SHP77 treated with DMSO at 0.1 percent for 48 hours (cell line): ENCODE measurements at places on chromosomes 16 and 17.

DNA sequence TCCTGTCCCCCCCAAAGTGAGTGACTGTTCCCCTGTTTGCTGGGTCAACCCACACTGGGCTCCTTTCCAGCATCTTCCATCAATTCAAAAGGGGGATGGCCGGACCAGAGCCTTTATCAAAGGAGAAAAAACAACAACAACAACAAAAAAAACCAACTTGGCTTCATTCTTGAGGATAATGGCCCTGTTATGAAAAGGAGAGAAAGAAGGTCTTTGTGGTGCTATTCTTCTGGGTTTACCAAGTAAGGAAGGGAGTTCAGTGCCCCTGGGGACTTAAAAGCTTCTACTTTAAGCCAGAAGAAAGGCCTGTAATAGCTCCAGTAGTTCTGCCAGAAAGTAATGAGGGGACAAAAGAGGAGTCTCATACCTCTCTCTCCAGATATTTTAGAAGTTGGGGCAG is 71.5 kb downstream of the RGS9 start:
- no peak for DNase-seq

- DNase-seq = no peak
These were observed 224.9 kb downstream of the PRKCA start for GRCh38 chr17:66527335-66527734.

DNA sequence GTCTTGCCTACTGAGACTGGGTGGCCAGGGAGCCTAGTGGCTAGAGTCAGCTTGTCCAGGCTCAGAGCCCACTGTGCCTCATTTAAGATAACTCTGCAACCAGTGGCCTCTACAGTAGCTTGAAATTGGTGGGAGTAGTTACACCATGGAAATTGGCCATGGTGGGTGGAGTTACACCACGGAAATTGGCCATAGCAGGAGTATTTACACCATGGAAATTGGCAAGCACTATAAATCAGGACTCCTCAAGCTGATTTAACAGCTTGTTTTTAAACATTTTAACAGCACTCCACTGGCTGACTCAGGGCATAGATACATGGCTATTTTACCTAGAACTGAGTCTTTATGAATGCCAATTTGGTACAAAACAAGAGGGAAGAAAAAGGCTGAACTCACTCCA is 27.7 kb upstream of the AKTIP start:
- DNase-seq = no peak

GRCh38 chr17:21285164-21286065 is 904 bp downstream of the MAP2K3 start:
- no peak for DNase-seq

- DNase-seq = no peak
These were observed 3.6 kb downstream of the ZNF267 start for GRCh38 chr16:31876951-31877828.

DNA sequence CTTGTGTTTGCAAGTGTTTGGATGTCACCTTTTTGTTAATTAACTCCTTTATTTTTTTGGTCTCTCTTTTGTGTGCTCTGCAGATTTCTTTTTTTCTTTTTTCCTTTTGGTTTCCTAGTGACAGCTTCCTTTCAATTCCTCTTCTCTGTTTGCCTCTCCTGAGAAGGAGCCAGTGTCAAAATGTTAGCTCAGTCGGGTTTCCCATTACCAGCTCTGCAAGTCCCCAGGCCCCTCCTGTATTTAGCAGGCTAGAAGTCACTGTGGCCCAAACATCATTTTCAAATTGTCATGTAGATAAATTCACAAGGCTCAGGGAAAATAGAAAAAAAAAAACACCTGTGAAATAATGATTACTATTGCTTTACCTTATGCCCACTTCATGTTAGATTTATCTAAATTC is 1621.6 kb downstream of the CDH8 start:
- no peak for DNase-seq

GRCh38 chr16:21265104-21265837 is 12.8 kb downstream of the CRYM start:
- DNase-seq = no peak

- no peak for DNase-seq
These were observed 143.7 kb downstream of the PMP22 start for GRCh38 chr17:15121426-15121825.

DNA sequence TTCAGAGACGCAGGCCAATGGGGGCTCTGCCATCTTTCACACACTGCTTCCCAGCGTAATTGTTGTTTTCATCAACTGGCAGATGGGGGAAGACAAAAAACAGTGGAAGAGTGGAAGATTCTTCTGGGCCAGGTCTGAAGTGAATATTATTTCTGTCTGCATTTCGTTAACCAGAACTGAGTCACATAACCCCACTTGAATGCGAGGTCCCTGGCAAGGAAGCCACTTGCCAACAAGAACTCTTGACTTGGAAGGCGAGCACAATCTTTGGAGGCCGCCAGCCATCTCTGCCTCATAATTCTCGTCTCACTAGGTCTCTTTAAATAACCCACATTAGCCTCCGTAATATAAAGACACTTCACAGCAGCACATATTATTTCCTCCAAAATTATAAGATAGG is 75.4 kb downstream of the CYB561 start:
- no peak for DNase-seq

DNA sequence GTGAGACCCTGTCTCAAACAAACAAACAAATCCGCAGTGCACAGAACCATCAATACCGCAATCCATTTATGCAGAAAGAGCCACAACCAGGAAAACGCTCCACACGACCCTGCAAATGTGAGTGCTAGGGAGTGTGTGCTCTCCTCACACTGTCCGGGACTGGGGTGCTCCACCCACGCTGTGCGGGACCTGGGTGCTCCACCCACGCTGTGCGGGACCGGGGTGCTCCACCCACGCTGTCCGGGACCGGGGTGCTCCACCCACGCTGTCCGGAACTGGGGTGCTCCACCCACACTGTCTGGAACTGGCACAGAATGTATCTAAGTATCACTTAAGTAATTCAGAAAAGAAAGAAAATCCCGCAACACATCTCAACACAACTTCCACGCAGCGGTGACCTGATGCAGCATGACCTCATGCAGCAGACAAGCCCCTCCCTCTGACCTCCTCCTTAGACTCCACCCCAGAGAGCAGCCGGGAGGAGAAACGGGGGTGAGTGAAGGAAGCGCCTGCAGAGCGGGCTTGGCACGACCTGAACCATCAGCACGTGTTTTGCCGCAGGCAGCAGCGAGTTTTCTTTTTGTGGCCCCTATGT is 38.5 kb downstream of the ZNF276 start:
- no peak for DNase-seq

GRCh38 chr16:4701791-4702465 is 8.6 kb downstream of the NUDT16L1 start:
- no peak for DNase-seq

DNA sequence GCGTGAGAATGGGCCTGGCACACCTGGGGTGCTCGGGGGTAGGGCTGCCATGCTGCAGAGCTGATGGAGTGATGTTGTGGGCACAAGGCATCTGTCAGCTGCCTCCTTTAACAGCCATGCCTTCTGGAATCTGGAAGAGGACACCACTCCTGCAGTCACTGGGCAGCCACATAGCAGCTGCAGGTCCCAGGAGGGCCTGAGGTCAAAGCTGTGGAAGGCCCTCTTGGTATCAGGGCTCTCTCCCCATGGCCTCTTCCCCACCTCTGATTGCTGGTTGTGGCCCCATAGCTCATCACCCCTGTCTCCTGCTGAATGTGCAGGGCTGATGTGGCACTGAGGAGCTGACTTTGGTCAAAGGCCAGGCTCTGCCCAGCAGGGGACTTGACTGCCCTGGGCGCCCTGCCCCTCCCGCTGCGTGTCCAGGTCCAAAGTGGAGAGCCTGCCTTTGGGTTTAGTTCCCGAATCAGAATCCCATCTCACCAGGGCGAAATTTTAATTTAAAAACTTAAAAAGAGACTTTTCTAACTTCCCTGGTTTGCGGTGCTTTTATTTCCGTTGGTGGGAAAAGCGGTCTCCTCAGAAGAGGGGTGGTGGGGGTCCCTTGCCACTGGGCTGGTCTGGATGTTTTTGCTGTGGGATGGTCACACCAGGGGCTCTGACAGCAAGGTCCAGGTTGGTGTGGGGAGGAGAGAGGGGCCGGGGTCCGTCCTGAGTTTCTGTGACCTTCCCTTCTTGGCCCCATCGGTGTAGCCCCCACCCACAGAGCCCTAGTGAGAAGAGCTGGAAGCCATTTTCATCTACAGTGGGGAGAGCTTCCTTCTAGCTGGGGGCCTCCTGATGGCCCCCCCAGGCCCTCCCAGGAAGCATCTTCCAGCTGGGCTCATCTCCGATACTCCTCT is 5.9 kb downstream of the UBALD2 start:
- DNase-seq = no peak

DNA sequence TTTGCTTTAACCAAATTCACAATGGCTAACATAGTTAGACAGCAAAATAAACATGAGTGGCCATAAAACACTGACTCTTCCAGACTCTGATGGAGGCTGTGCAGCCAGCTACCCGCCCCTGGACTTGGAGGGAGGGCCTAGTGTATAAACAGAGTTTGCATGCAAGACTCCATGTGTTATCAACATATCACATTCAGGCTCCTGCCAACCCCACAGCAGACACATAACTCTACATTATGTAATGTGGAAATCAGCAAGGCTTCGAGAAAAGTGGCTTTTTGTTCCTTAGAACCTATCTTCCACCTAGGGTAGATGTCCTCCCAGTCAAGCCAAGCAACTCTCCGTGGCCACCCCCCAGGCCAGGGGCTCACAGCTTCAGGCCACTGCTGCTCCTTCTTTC is 19.3 kb upstream of the SOX9 start:
- DNase-seq = no peak

GRCh38 chr16:67766291-67766690 is 40.1 kb downstream of the RANBP10 start:
- no peak for DNase-seq

DNA sequence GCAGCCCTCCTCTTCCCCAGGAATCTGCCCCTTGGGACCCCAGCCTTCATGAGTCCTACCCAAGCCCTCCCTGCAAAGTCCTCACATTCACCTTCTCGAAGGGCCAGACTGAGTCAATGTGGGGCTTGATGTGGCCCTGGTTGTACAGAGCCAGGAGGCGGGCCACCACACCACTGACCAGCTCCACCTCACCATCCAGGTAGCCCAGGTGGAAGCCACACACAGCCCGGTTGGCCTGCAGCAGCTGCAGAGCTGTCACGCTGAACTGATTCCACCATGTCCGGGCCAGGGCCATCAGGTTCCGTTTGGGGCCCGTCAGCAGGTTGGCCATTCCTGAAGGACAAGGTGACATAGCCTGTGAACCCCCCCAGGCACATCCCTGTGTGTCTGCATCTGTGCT is 6.0 kb downstream of the VAT1 start:
- no peak for DNase-seq

GRCh38 chr16:12324152-12324551 is 347.6 kb downstream of the SNX29 start:
- DNase-seq = no peak
